ENCODE measurements at places on chromosomes 7 and 10.

GRCh38 chr7:110399421-110399820, 691.5 kb upstream of the LRRN3 start:
- no peak for DNase-seq

DNA sequence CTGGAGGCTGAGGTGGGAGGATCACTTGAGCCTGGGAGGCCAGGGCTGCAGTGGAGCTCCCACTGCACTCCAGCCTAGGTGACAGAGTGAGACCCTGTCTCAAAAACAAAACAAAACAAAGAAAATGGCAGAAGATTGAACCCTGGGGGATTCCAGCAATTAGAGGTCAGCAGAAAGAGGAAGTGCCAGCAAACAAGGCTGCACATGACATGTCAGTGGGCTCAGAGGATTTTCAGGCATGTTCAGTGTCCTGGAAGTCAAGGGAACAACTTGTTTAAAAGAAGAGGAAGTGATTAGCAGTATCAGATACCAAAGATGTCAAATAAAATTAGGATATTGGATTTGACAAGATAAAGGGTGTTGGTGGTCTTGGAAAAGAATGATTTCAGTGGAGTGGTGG, 32.3 kb downstream of the RAB18 start:
- no peak for DNase-seq

DNA sequence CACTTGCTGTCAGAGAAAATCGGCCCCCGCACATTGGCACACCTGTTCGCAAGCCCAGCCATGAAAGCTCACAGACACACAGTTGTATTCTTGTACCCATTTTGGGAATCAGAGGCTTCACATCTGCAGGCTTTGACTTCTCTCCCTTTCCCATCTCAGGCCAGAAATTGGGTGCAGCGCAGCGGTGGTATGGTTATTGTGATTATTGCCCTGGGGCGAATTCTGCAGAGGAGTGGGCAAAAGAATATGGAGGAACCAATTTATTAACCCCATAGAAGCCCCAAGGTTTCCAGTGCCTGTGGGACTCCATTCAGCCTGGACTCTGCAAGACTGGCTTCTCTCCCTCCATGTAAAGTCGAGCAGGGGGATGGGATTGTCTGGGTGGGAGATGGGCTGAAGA, 14.0 kb downstream of the TLX1 start:
- DNase-seq: no peak

DNA sequence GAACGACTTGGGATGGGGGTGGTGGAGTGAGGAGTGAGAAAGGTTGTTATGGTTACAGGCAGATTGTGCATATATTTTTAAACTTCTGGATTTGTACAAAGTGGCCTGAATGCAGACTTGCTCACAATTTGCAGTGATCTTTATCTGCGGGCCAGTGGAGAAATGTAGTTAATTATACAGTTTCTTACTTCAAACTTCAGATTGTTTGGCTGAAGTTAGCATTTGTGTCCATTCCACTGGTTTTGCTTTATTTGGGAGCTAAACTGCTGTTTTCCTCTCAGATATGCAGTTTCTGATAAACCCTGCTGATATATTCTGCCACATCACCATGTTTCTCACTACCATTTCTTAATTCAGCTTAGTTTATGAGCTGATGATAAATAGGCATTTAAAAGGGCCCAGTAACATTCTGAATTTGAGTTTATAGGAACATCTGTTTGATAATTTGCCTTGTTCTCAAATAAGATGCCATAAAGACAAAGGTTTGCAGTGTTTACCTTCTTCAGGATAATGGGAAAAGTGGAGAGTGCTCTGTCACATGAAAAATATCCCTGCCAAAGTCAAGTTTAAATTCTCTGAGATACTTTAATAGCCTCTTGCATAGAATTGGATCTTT, 170.1 kb downstream of the ST7 start:
- no peak for DNase-seq

DNA sequence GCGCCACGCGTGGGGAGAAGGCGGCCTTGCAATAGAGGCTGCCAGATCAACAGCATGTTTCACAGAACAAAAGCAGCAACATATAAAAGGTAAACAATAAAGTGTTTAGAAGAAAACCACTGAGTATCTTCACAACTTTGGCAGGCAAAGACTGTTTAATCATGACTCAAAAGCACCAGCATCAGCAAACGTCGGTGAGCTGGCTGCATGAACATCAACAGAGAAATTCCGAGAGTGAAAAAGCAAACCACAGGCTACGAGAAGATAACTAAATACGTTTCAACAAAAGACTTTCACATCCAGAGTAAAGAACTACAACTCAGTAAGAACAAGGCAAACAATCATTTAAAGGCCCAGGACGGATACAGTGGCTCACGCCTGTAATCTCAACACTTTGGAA, 172.0 kb downstream of the MAD1L1 start:
- DNase-seq: no peak

DNA sequence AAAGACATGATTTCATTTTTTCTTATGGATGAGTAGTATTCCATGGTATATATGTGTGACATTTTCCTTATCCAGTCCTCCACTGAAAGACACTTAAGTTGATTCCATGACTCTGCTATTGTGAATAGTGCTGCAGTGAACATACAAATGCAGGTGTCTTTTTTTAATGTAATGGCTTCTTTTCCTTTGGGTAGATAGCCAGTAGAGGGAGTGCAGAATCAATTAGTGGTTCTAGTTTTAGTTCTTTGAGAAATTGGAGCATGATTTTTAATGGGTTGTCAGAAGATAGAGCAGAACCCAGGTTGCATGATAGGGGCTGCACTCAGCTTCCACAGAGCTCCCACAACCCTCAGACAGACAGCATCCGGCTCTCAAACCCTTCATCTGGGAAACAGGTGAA, 152.9 kb upstream of the PLXDC2 start:
- DNase-seq: no peak

GRCh38 chr10:95835149-95835860, 72.5 kb upstream of the CC2D2B start:
- DNase-seq: no peak

GRCh38 chr7:155724327-155725005, 80.0 kb downstream of the RBM33 start:
- DNase-seq: no peak

- no peak for DNase-seq
These were observed 128.5 kb downstream of the WDR11 start for GRCh38 chr10:120979435-120980278.

DNA sequence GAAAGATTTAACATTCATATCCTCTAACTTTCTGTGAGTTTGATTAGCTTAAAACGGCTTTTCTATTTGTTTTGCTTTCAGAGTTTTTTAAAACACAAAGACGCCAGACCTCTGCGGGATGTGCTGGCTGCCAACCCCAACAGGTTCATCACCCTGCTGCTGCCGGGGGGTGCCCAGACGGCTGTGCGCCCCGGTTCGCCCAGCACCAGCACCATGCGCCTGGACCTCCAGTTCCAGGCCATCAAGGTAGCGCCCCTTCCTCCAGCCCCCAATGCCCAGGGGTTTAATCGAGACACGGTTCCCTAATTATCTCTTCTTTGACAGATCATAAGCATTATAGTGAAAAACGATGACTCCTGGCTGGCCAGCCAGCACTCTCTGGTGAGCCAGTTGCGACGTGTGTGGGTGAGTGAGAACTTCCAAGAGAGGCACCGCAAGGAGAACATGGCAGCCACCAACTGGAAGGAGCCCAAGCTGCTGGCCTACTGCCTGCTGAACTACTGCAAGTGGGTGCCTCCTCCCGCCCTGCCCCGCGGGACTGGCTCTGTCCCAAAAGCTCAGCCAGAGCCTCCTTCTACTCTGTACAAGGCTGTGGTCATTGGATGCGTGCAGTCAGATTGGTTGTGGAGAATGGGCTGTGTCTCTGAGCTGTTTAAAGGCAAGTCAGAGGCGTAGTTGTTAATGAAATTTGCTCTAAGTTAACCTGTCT, 71.2 kb downstream of the TRRAP start:
- DNase-seq: no peak

GRCh38 chr7:45718464-45719330, 144.5 kb downstream of the ADCY1 start:
- DNase-seq: no peak

DNA sequence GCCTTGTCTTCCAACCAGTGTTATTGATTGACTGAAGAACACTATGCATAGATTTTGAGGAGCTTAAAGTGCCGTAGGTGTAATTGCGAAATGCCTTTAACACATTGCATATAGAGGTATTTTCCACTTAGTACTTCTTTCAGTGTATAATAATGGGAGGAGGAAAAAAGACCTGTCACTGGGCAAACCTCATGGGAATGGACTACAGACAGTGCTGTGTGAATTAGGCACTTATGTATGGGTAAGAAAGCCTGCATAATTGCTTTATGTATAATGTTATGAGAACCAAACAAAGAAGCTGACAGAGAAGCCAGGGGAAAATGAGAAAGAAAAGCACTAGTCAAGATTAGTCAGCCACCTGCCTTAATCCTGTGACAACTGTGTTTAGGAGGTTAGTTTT, 12.4 kb upstream of the SCRN1 start:
- no peak for DNase-seq

DNA sequence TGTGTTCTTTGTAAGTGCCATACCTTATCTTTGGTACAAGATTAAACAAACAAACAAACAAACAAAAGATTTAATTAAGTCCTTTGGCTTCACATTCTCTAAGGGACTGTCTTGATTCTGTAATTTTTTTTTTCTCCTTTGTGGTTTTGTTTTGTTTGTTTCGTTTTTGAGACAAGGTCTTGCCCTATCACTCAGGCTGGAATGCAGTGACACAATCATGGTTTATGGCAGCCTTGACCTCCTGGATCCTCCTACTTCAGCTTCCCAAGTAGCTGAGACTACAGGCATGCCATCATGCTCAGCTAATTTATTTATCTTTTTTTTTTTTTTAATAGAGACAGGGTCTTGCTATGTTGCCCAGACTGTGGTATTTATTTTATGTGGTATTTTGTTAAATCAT, 165.8 kb downstream of the LRRC4 start:
- no peak for DNase-seq

GRCh38 chr7:16989811-16990413, 108.1 kb upstream of the AGR3 start:
- DNase-seq: no peak

DNA sequence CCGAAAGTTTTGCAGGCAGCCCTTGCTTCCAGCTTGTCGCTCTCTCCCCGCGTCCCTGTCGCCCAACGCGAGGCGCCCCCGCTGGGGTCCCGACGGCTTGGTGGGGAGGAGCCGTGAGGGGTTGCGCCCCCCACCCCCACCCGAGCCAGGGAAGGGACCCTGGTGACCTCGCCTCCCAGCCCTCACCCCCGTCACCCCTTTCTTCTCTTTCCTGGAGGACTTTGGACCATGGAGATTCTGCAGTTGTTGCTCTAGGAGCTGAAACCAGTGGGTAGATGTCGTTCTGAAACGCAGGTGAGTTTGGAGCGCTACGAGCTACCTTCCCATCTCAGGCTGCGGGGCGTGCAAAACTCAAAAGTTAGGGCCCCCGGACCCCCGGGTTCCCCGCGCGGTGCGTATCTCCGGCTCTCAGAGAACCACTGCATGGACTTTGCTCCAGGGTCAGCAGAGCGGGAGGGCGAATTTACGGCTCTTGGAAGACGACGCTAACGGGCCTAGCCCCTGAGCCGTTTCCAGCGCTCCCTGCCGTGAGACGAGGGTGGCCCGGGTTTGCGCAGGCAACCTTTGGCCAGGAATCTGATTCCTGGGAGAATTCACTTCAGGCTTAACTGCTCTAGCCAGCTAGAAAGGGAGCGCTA, 684 bp upstream of the ATXN7L1 start:
- DNase-seq: no peak

DNA sequence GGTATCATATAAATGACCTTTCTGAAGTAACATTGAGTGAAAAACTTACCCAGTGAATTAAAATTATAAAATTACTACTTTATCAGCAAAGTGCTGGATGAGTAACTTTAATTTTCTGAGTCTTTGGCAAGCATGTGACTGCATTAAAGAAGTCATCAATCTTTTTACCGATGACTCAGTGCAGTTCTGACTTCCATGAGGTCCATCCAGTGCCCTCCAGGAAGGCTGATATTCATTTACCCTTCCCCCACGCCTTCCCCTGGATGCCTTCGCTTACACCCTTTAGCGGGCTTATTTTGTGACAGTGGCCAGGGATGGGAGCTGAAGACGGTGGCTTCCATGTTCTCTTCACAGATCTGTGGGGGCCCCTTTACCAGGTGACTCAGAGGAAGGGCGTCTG, 572.9 kb upstream of the PFKP start:
- DNase-seq: no peak

DNA sequence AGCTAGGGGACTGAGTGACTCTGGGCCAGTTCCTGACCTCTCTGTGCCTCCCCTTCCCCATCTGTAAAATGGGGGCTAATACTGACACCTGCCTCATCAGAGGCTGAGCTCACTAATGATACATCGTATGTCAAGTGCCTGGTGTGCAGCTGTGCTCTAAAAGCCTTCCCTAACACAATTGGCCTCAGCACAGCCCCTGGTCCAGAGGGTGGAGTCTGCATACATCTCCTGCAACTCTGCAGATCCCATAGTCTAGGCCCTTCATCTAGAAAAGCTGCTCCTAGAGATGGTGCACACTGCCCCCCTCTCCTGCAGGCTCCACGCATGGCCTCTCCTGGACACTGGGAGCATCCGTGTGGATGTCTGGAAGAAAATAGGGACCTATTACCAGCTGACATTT, 255.0 kb downstream of the RPS24 start:
- no peak for DNase-seq

DNA sequence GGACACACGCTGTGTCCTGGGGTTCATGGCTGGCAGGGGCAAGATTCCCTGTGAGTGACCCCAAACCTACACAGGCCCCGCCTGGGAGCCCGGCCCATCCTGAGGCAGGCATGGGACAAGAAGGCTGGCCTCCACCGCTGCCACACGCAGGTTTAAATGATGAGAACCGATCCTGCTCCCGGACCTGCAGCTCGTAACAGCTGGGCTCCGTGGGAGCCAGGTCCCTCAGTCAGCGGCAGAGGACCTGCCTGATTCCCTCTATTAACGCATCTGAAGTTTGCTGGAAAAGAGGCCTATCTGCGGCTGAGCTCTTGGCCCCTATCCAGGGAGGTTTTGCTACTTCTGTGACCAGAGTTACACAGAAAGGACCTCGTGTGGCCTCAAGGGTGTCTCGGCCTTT, 112.3 kb downstream of the VIPR2 start:
- DNase-seq: no peak

GRCh38 chr10:100647928-100648327, 97.5 kb upstream of the PAX2 start:
- DNase-seq: no peak

DNA sequence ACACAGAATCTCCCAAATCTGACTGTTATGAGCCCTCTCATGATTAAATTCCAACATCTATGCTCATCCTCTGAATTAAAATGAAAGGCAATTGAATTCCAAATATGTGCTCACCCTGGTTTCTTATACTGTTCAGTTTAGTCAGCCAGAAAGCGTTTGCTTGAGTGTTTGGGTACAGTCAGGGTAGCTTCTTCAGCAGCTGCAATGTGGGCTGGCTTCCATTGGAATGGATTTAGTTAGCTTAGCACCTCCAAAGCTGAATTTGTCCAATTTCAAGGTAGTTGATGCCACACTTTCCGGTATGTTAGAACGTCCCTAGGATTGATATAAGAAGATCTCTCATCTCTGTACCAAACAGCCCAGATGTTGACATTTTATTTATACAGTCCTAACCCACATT, 9.3 kb downstream of the KLHL7 start:
- DNase-seq: no peak

- no peak for DNase-seq
These were observed 89.0 kb upstream of the ZNF804B start for GRCh38 chr7:88670536-88670935.

Measured in CD4-positive, alpha-beta T cell treated with Interleukin-4 for 1 hour (primary cell).